RPMI8226 (cell line): ENCODE measurements at places on chromosomes 12 and 14.
A peak's percentile ranks its signal among the peaks of the same experiment; 100 is the strongest.

GRCh38 chr12:3897371-3897971 lies 24.3 kb upstream of the PARP11 start:
- DNase-seq, result no peak

- no peak for DNase-seq
These were observed 200.5 kb upstream of the PRICKLE1 start for GRCh38 chr12:42789808-42790760.

DNA sequence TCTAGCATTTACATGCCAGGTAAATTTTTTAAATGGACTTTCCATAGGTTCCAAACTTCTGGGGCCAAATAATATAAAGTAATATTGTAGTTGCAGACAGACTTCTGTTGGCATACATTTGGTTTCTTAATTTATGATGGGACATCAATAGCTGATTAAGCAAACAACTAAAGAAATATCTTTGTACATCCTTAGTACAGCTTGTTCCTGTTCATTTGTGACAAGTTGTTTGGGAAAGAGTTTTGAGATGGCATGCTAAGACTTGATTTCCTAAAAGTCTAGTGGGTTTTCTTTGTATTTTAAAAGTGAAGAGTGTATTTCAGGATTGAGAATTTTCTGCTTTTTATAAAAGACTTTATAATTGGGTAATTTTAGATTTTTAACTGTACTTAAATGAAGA lies 41.0 kb downstream of the CCDC91 start:
- DNase-seq, result no peak

GRCh38 chr12:14769466-14769968 lies 33.8 kb downstream of the WBP11 start:
- DNase-seq, result peak; percentile 54

DNA sequence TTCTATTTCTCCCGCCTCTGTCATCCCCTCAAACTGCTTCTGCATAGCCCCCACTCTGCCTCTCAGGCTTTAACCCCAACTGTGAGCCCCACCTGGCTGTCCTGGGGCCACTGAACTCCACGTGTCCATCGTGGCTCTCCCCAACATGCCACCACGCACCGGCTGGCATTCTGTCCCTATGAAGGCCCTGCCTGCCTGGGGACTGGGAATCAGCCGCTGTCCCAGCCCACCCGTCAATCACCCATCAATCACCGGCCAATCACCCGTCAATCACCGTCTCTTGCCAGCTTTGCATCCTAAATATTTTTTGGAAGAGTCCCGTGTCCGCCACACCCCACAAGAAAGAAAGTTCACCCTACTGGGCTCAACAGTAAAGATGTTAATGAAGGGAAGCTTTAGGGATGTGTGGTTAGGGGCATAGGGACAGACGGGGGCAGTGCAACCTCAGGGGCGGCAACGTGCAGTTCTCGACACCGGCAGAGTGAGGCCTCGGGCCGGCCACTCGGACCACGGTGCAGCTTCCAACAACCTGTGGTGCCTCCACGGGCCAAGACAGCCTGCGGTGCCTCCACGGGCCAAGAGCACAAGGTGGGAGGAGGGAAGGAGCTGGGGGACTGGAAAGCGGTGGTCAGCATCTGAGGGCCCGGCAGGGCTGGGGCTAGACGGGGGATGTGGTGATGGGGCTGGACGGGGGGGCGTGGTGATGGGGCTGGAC lies 85.6 kb downstream of the GALNT9 start:
- no peak for DNase-seq

DNA sequence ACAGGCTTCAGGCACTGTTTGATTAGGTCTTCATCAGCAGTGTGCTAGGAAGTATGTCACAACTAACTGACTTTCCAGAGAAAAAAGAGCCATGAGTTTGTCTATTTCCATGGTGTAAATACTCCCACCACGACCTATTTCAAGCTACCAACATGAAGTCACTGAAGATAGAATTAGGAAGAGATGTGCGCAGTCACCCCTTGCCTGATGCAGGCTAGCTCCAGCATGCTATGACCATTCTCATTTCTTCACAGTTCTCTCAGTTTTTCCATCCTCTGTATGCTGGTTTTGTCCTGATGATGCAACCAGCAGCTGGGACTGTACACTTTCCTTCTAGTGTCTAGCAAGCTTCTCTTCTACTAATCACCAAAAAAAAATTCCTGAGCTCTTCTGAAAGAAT lies 191.6 kb upstream of the NUDT4 start:
- no peak for DNase-seq

DNA sequence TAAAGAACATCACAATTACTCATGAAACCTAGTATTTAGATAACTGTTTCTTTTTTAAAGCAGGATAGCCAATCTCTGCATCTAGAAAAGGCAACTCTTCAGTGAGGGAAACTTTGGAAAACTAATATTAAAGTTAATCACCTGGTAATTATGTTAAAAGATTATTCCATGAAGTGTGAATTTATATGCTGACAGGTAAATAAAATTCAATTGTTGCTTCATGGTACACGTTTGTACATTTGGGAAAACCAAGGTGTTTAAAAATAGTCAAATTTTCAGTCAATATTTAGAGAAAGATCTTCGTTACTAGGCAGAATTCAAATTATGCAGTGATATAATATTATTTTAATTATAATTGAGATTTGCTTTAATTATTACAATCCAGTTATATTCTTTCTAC lies 100.1 kb upstream of the LRFN5 start:
- DNase-seq, result no peak

GRCh38 chr14:103232831-103233319 lies 101.2 kb upstream of the EIF5 start:
- DNase-seq, result peak; percentile 18

GRCh38 chr14:87491816-87492215 lies 501.2 kb downstream of the GALC start:
- no peak for DNase-seq

- DNase-seq, result no peak
These were observed 25.6 kb upstream of the CHPT1 start for GRCh38 chr12:101671833-101672232.

GRCh38 chr14:81805785-81806184 lies 272.1 kb upstream of the SEL1L start:
- no peak for DNase-seq

DNA sequence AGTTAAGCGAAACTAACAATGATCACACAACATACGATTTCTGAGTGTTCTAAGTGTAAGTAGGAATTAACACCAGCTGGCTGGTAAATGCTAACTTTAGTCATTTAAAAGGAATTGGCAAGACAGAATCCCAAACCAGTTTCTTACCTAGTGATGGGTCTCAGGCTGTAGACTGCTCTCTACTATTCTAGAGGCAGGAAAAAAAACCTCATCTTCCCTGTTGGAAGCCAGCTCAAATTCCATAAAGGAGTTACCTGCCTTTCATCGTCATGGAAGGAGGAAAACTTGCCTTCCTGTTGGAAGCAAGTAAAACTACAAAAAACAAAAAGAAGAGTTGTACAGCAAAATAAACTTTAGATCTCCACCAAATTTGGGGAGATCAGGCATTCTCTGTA lies 23.7 kb upstream of the SLC7A8 start:
- DNase-seq, result no peak

GRCh38 chr12:66453844-66454243 lies 151.6 kb downstream of the HELB start:
- no peak for DNase-seq

DNA sequence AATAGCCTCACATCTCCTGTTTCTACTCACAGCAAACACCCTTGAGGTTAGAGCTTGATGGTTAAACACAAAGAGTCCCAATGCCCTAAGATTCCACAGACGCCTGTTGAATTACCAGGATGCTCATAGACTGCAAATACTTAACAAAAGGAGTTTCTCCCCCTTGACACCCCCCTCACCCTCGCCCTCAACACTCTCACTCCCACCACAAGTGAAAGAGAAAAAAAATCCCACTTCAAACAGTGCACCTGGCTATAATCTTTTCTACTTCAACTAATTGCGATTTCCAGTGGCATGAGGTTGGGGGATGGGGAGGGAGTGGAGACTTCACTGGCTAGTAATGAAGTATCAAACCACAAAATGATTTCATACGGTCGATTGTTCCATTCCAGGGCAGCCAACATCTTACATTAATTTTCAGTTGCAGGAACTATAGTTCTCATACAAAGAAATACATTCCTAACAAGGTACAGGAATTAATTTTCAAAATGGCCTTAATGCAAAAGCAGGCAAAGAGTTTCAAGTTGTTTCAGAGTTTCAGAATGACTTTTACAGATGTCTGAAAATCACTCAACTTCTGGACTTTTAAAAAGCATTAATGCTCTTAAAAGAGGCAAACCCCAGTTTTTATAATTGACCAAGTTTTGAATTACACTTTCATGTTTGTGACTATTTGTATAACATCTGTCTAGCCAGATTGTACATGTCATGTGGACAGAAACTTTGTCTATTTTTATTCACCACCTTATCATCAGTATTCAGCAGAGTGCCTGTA lies 390.7 kb downstream of the C12orf75 start:
- DNase-seq, result no peak

GRCh38 chr14:67900231-67900630 lies 80.7 kb downstream of the RAD51B start:
- DNase-seq, result no peak

DNA sequence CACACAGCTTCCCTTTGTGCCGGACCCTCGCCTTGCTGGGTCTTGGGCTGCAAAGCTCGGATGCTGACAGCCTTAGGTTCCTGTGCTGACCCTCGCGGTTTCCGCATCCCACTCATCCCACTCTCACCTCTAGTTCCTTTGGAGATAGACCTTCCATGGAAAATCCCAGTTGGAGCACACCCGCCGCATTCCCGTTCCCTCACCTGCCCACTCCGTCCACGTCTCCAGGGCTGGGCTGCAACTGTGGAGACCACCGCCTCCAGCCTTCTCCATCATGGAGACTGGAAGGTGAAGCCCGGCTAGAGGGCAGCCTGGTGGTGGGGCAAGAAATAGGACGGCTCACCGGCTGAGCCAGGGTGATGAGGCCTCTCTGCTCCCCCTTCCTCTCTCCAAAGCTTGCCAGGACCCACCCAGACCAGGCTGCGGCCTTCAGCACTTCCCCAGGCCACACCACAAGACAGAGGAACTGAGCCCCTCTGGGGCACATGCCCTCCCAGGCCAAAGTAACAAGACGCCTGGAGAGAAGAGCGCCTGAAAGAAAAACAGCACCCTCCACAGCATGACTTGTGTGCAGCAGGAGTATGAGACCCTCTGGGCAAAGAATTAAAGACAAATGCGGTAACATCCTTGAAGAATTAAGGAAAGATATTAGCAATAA lies 15.0 kb downstream of the TMEM121 start:
- no peak for DNase-seq

- DNase-seq, result peak; percentile 45
These were observed 5.4 kb upstream of the EML5 start for GRCh38 chr14:88798156-88798555.

DNA sequence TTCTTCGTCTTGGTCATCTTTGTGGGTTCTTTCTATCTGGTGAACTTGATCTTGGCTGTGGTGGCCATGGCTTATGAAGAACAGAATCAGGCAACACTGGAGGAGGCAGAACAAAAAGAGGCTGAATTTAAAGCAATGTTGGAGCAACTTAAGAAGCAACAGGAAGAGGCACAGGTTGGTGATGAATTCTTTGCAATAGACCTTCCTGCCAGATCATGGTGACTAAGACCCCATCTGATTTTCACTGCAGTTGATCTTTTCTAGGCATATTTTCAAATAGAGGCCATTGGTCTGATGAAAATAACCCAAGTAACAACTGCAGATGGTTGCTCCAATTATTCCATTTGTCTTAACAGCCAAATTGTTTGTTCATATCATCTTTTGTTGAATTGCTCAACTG lies 114.4 kb downstream of the SCN8A start:
- DNase-seq, result no peak

DNA sequence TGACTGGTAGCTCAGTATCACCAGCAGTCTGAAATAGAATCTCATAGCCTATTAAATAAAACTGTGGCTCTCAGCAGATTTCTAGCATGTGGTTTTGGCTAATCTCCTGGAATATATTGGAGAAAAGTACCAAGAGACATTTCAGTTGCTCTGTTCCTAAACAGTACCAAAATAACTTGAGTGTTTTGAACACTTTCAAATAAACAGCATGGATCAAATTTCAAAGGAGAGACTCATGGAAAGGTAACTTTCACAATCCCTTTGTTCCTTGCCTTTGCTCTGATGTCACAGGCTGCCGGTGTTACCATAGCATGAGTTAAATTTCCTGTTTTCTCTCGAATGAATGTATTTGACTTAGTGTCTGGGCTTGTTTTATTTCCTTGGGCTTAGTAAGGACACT lies 3.4 kb downstream of the ARG2 start:
- DNase-seq, result peak; percentile 41

- no peak for DNase-seq
These were observed 15.8 kb upstream of the CELA1 start for GRCh38 chr12:51362307-51362706.

DNA sequence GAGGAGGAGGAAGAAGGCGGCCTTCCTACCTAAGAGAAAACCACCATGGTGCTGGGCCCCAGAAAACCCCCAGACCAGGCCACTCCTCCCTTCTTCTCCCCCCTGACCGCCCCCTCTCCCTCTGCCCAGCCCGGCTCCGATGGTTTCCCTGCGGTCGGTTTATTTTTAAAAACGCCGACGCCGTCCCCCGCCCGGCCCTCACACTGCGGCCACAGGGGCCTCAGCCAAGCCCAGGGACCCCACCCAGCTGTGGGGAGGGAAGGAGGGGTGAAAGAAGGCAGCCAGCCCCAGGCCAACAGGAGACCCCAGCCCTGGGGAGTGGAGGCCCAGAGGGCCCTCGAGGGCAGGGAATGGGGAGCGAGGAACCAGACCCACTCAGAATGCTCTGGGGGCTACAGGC lies 3.4 kb downstream of the SP7 start:
- no peak for DNase-seq
